ENCODE measurements at places on chromosomes 3 and 15.

- no peak within 1 kb of the TSS for H3K4me3 ChIP-seq
- no peaks in the 10 kb centered on the region for H3K36me3 ChIP-seq
- H3K27me3 ChIP-seq: peaks cover 26% of the 10 kb centered on the region
- DNase-seq: peak; percentile 67
These were observed at the start of gene ACTC1 for GRCh38 chr15:34795267-34796081. Gene ACTC1, minus strand, starts transcription at chr15:34795549. Its CDS starts 741 bp downstream, at chr15:34794808.

DNA sequence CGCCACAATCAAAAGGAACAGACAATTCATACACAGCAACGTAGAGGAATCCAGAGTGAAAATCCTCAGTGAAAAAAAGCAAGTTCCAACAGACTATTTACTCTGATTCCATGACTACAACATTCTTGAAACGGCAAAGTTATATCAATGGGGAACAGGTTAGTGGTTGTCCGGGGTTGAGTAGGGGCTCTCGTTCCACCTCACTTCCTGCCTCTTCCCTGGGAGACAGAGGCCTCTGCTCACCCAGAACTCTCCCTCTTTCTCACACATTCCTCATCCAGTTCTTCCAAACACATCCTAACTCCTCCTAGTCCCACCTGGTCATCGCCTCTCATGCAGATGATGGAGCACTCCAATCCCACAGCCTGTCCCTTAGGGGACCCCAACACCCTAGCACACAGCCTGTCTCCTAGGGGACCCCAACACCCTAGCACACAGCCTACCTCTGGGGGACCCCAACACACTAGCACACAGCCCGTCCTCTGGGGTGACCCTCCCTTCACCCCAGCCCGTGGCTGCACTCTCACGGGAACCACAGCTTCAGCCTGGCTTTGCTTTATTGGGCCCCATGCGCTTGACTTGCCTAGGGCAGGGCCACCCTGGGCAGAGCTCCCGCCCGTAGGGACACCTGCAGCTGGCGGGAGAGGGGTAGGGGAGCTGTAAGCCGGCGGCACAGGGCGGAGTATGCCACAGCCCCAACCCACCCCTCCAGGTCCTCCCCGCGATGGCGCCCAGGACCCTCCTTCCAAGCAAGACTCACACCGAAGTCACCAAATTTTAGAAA lies 5.2 kb downstream of the OCA2 start:
- peaks cover 22% of the 10 kb centered on the region for H3K27me3 ChIP-seq
- no peak for DNase-seq
- no peaks in the 10 kb centered on the region for H3K36me3 ChIP-seq
- H3K4me3 ChIP-seq: no peak overlapping the region

DNA sequence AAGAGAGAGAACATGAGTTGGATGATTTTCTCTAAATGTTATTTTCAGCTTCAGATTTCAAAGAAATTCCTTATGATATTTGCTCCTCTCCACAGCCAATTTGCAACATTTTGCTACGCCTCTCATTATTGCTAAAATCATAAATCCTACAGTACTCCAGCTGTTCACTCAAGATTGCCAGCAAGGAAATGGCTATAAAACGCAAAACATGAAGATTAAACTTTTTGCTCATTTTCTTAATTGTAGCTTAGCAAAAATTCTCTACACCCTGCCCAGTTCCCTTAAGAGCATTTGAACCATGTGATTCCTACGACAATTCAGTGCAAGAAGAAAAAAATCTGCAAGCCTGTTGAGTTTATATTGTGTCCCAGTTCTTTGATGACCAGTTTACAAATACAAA lies 6.8 kb downstream of the CHRNA3 start:
- no peaks in the 10 kb centered on the region for H3K4me1 ChIP-seq
- no peak overlapping the region for H3K27ac ChIP-seq
- DNase-seq: no peak
- no peaks in the 10 kb centered on the region for H3K36me3 ChIP-seq
- no peak overlapping the region for H3K4me3 ChIP-seq

GRCh38 chr3:49022688-49023171 lies 809 bp downstream of the NDUFAF3 start:
- no peaks in the 10 kb centered on the region for H3K27me3 ChIP-seq
- peaks cover 32% of the 10 kb centered on the region for H3K36me3 ChIP-seq
- H3K4me1 ChIP-seq: peaks cover 8% of the 10 kb centered on the region
- H3K4me3 ChIP-seq: peak overlapping the region; percentile 92

DNA sequence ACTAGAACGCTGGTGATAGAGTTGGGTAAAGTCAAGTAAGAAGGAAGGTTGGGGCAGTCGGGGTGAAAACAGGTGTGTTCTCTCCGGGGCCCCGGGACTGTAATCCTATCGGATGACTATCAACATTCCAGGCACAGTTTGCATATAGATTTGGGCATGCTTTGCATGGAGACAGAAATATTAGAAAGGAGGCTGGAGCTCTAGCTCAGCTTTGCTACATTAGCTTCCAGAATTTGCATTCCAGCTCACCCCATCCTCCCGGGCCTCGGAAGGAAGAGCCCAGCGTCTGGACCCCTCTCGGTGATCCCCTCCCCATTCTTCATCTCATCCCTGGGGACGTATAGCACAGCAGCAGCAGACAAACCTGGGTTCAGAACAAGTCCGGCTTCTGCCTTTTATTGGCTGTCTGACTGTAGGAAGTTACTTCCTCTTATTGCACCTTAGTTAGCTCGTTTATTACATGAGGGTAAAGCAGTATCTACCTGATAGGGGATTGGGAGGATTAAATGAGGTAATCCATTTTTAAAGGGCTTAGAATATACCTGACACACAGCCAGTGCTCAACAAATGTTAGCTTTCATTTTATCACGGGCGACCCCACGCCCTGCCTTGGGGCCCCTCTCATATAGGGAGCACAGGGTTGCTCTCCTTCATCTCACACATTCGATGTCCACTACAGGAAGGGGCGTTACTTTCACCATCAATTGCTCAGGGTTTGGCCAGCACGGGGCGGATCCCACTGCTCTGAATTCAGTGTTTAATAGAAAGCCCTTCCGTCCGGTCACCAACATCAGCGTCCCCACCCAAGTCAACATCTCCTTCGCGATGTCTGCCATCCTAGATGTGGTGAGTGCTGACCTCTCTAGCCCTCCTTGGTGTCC lies 3.2 kb downstream of the HTR3E start:
- no peak for DNase-seq
- H3K4me1 ChIP-seq: no peaks in the 10 kb centered on the region
- H3K27ac ChIP-seq: no peak overlapping the region
- H3K27me3 ChIP-seq: no peaks in the 10 kb centered on the region
- H3K4me3 ChIP-seq: no peak overlapping the region
- no peaks in the 10 kb centered on the region for H3K36me3 ChIP-seq

GRCh38 chr3:129413687-129414506 lies 14.5 kb downstream of the EFCAB12 start:
- H3K4me1 ChIP-seq: peaks cover 17% of the 10 kb centered on the region
- H3K27ac ChIP-seq: peak overlapping the region; percentile 85

GRCh38 chr3:175893566-175893965 lies 1034.4 kb downstream of the NAALADL2 start:
- no peak overlapping the region for H3K27ac ChIP-seq
- no peak overlapping the region for H3K4me3 ChIP-seq
- no peaks in the 10 kb centered on the region for H3K36me3 ChIP-seq

DNA sequence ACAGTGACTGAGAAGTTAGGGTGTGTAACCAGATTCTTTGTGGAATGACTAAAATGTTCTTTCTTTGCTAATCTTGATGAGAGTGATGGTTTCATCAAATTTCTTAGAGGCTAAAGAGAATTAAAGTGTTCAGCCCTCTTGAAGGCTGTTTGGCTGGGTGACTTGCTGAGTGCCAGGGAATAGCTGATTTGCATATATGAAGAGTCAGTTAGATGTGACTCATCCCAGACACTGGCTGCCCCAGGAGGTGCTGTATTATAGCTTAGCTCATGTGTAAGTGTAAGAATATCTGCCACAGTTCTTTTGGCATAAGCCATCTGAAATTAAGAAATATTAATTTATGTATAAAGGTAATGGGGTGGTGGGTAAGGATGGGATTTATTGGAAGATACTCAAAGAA lies 535.1 kb downstream of the NLGN1 start:
- no peaks in the 10 kb centered on the region for H3K27me3 ChIP-seq
- H3K4me1 ChIP-seq: no peaks in the 10 kb centered on the region
- no peaks in the 10 kb centered on the region for H3K36me3 ChIP-seq

GRCh38 chr3:112773864-112774263 lies 72.8 kb downstream of the CD200R1L start:
- peak overlapping the region; percentile 82 for H3K27ac ChIP-seq
- peaks cover 41% of the 10 kb centered on the region for H3K4me1 ChIP-seq
- H3K36me3 ChIP-seq: no peaks in the 10 kb centered on the region
- H3K4me3 ChIP-seq: no peak overlapping the region

DNA sequence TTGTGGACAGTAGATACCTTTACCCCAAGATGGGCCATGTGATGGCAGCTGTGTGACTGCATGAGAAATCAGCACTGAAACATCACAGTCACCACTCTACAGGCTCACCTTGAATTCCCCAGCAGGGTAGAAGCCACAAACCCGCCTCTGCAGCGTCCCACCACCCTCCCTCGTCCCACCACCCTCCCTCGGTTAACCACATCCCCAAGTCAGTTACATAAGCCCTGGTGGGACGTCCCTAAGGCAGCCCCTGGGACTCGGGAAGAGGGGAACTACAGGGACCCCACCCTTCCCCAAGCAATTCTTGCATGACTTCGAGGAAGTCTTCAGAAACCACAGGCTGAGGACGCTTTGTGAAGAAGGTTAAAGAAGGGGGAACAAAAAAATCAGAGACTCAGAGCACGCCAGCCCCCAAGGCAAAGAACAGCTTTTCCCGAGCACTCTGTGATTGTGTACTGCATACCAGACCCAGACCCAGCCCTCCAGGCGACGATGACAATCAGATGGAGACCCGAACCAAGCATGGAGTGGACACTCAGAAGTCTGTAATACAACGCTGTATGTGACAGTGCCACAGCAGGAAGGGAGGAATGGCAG lies 60.5 kb downstream of the SH3BP5 start:
- H3K36me3 ChIP-seq: no peaks in the 10 kb centered on the region
- no peak overlapping the region for H3K4me3 ChIP-seq
- no peaks in the 10 kb centered on the region for H3K27me3 ChIP-seq
- H3K27ac ChIP-seq: no peak overlapping the region

DNA sequence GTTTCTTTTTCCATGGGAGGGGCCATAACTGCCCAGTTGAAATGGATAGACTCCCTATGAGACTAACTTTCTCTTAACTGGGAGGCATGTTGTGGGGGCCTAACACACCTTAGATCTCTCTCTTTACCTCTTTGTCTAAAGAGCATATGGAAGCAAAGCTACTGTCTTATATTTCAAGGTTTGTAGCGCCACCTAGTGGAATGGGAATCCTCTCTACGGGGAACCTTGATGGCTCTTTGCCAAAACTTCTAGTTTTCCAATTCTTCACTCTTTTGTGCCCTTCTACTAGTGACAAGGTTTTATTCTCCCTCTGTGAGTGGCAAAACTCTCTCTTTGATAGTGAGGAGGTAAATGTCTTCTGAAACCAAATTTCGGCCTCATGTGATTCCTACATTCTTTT lies 1030.4 kb upstream of the CADM2 start:
- DNase-seq: peak; percentile 27
- H3K4me1 ChIP-seq: no peaks in the 10 kb centered on the region
- H3K27ac ChIP-seq: no peak overlapping the region
- H3K36me3 ChIP-seq: no peaks in the 10 kb centered on the region
- H3K27me3 ChIP-seq: no peaks in the 10 kb centered on the region
- no peak overlapping the region for H3K4me3 ChIP-seq

DNA sequence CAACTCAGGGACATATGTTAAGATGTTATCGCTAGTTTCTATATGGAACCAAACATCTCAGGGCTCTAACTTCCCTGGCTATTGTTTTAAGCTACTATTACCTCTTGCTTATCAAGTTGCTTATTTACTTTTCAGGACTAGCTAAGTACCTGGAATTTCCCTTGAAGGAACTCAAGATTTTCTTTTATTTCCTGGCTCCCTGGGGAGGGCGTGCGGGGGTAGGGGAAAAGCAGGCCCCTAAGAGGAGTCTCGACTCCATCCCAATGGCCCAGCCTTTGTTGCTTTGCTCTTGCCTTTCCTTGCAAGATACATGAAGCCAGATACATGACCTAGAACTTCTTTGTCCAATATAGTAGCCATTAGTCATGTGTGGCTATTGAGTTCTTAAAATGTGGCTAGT lies 76.9 kb upstream of the STXBP5L start:
- DNase-seq: no peak
- no peak overlapping the region for H3K27ac ChIP-seq
- no peaks in the 10 kb centered on the region for H3K36me3 ChIP-seq
- H3K27me3 ChIP-seq: no peaks in the 10 kb centered on the region
- H3K4me3 ChIP-seq: no peak overlapping the region

DNA sequence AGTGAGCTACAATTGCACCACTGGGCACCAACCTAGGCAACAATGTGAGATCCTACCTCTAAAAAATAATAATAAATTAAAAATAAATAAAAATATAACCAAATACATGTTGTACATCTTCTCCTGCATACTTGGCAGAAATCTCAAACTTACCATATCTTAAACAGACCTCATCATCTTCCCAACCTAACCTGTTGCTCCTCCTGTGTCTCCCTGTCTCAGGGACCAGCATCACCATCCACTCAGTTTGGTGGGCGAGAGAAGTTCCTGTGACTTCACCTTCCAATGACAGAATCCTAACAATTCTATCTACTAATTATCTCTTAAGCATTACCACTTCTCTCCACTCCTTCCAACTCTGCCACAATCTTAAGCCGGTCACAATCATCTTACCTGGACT lies 3.3 kb downstream of the PIK3R4 start:
- no peak overlapping the region for H3K27ac ChIP-seq
- H3K4me1 ChIP-seq: no peaks in the 10 kb centered on the region
- H3K27me3 ChIP-seq: no peaks in the 10 kb centered on the region
- no peak for DNase-seq
- no peak overlapping the region for H3K4me3 ChIP-seq

DNA sequence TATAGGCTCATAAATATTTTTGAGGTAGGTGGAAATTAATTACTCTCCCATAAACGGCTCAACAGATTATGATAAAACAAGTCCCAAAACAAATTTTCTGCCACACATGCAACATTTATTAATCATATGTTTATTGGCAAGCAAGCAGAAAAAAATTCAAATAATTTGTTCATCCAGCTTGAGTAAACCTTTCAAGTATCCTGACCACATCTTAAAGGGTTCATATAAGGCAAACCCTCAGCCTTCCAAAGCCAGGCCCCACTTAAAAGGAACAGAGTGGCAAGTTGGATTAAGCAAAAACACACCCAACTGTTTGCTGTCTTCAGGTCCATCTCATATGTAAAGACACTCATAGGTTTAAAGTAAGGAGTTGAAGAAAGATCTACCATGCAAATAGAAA lies 1042.3 kb downstream of the DIPK2A start:
- peak; percentile 23 for DNase-seq
- no peaks in the 10 kb centered on the region for H3K36me3 ChIP-seq
- H3K27ac ChIP-seq: no peak overlapping the region

DNA sequence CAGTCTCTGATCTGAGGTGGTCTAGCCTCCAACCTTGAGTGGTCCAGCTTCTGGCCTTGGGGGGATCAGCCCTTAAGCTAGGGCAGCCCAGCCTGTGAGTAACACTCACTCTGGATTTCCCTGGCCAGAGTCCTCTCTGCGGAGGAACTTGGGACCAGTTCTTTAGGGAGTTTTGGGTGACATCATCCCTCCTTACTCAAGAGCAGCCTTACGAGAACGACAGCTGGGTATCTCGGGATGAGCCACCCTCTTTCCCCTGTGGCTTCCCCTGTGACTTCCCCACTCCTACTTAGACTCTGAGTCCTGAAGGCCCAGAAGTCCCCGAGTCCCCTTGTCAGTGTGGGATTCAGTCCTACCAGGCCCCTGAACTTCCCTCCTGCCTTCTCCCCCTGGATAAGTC lies 10.2 kb upstream of the PLXND1 start:
- no peak overlapping the region for H3K4me3 ChIP-seq
- DNase-seq: peak; percentile 50
- H3K36me3 ChIP-seq: no peaks in the 10 kb centered on the region
- H3K4me1 ChIP-seq: peaks cover 8% of the 10 kb centered on the region

- no peak overlapping the region for H3K4me3 ChIP-seq
- H3K27me3 ChIP-seq: no peaks in the 10 kb centered on the region
- no peaks in the 10 kb centered on the region for H3K36me3 ChIP-seq
- H3K27ac ChIP-seq: no peak overlapping the region
- no peaks in the 10 kb centered on the region for H3K4me1 ChIP-seq
These were observed 39.6 kb downstream of the TRIM69 start for GRCh38 chr15:44775953-44776352.

Measured in fibroblast of lung (primary cell).